ENCODE measurements at places on chromosomes 16 and 17. TPM values are rescaled to one million over a fixed set of nuclear protein-coding genes. Genes with fewer than 3 reads are reported as not detected.

- DNase-seq: no peak
These were observed 120.7 kb downstream of the CDH8 start for GRCh38 chr16:61915569-61915968.

DNA sequence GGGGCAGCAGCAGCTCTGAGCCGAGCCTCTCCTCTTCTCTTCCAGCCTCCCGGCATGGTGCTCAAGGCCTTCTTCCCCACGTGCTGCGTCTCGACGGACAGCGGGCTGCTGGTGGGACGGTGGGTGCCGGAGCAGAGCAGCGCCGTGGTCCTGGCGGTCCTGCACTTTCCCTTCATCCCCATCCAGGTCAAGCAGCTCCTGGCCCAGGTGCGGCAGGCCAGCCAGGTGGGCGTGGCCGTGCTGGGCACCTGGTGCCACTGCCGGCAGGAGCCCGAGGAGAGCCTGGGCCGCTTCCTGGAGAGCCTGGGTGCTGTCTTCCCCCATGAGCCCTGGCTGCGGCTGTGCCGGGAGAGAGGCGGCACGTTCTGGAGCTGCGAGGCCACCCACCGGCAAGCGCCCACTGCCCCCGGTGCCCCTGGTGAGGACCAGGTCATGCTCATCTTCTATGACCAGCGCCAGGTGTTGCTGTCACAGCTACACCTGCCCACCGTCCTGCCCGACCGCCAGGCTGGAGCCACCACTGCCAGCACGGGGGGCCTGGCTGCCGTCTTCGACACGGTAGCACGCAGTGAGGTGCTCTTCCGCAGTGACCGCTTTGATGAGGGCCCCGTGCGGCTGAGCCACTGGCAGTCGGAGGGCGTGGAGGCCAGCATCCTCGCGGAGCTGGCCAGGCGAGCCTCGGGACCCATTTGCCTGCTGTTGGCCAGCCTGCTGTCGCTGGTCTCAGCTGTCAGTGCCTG, 4.4 kb downstream of the PIGQ start:
- DNase-seq: no peak

GRCh38 chr17:48455791-48456190, 25.8 kb upstream of the SKAP1 start:
- no peak for DNase-seq

DNA sequence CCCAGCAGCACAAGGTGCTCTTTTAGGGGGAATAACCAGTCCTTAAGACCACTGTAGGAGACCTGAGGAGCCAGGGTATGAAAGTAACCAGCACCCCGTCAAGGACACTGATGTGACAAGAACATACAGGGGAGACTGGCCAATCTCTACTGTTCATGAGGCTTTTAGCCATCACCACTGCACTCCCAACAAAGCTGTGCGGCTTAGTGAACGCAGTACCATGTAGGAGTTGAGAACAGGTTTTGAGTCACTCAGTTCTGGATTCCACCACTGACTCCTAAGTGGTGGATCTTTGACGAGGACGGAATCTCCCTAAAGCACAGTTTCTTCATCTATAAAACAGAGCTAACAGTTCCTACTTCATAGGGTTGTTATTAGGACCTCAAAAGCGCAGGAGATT, 26.8 kb downstream of the COG4 start:
- DNase-seq: no peak

DNA sequence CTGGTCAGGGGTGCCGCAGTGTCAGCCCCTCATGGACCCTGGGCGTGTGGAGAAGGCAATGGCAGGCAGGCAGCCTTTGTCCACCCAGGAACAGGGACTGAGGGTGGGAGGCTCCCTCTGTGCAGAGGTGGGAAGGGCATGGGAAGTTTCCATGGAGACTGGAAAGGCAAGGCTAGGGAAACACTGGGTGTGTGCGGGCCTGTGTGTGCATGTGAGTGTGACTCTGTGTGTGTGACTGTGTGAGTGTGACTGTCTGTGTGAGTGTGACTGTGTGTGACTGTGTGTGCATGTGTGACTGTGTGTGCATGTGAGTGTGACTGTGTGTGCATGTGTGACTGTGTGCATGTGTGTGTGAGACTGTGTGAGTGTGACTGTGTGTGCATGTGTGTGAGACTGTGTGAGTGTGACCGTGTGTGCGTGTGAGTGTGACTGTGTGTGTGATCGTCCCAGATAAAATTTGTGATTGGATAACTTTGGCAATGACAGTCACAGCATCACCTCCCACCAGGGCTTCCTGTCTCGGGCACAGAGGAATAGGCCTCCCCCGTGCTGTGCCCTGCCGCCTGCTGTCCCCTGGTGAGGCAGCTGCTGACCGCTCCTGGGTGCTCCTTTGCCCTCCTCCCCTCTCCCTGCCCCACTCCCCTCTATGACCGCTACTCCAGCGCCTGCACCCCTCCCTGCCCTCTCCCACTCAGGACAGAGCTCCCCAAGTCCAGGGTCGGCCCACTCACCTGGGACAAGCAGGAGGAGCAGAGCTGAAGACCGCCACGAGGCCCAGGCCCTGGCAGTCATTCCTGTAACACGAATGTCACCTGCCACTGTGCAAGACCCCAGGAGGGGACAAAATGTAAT, 698 bp downstream of the CD300C start:
- no peak for DNase-seq

Gene RTN4RL1
- total RNA-seq: 2.9 TPM

DNA sequence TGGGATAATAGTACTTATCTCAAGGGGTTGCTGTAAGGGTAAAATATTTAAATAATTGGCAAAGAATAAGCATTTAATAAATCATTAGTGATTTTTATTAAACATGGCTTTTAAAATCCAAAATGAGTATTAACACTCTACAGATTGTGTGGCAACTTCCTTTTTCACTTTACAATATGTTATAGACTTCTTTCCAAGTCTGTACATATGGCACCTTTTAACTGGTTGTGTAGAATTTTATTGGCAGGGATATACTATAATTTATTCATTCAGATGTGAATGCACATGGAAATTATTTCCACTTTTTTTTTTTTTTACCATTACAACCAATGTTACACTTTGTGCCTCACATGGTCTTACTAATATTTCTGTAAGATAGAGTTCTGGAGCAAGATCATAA, 15.7 kb upstream of the NLRP1 start:
- no peak for DNase-seq

DNA sequence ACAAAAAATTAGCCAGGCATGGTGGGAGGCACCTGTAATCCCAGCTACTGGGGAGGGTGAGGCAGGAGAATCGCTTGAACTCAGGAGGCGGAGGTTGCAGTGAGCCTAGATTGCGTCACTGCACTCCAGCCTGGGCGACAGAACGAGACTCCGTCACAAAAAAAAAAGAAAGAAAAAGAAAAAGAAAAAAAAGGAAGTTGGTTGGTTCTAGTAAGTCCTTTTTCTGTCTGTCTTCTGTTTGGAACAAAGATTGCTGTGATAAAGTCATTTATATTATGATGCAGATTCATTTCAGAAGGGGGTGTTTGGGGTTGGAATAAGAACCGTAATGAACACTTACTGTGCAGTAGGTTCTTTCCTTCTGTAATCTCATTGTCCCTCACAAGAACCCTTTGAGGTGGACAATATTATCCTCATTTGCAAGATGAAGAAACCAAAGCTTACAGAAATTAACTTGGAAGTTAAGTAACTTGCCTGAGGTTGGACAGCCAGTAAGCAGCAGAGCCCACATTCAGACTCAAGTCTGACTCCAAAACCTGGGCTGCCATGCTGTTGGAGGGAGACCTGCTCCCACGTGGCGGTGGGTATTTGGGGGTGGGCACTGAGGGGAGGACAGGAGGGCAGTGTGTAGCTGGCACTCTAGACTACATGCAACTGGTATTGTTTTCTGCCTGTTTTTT, 10.3 kb downstream of the MINK1 start:
- no peak for DNase-seq

DNA sequence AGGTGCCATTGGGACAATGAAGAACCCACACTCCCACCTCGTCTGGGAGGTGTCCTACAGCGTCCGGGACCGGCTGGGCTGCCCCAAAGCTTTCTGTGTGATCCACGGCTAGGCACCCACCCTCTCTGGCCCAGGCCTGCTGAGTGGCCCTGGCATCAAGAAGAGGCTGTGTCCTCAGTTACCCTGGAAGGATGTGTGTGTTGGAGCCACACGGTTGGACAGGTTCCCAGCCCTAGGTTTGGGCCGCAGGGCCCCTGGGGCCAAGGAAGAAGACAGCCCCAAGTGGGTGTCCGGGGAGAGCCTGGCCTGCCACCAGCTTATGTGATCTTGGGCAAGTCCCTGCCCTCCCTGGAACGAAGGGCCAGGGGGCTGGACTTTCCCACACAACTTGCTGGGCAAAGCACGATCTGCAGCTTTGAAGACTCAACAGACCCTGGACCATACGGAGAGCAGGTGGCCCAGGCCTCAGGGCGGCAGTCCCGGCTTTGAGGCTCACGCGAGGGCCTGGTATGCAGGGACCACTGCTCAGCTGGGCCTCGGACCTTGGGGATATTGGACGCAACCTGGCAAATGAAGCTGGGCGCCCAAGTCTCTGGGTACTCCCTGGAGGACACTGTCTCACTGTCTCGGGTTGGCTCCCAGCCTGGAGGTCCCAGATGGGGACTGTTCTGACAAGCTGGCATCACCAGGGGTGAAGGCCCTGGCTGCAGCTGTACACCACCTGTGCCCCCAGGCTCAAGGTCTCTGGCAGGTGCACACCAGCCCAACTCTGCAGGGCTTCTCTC, 17.5 kb downstream of the MYBBP1A start:
- DNase-seq: no peak

GRCh38 chr16:1825381-1825863, 1.2 kb downstream of the HAGH start:
- no peak for DNase-seq

DNA sequence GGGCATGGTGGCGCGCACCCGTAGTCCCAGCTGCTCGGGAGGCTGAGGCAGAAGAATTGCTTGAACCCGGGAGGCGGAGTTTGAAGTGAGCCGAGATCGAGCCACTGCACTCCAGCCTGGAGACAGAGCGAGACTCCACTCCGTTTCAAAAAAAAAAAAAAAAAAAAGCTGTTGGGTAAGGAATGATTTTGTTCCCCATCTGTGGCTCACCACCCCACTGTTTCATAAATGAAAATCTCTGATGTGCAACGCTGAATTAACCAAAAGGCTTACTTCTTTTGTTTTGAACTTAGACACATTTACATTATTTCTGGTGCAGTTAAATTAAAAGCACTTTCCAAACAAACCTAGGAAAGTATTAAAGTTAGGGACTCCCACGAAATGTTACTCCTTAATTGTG, 1.2 kb upstream of the METTL9 start:
- no peak for DNase-seq

Gene TMC5
- 0.16 TPM for total RNA-seq

Gene TEX19
- total RNA-seq: not detected

DNA sequence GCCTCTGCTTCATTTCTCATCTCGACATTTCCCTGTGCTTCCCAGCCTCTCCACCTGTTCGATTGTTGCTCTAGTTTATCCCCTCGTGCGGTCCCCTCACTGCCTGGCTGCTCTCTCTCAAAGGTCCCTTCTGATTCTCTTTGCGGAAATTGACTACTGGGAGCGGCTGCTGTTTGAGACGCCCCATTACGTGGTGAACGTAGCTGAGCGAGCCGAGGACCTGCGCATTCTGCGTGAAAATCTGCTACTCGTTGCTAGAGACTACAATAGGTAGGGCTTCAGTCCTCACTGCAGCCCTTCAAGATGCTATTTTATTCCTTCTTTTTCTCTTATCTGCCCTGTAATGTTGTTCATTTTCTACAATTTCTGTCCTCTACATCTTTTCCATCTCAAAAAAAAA, 39.4 kb downstream of the DNAH2 start:
- DNase-seq: no peak

DNA sequence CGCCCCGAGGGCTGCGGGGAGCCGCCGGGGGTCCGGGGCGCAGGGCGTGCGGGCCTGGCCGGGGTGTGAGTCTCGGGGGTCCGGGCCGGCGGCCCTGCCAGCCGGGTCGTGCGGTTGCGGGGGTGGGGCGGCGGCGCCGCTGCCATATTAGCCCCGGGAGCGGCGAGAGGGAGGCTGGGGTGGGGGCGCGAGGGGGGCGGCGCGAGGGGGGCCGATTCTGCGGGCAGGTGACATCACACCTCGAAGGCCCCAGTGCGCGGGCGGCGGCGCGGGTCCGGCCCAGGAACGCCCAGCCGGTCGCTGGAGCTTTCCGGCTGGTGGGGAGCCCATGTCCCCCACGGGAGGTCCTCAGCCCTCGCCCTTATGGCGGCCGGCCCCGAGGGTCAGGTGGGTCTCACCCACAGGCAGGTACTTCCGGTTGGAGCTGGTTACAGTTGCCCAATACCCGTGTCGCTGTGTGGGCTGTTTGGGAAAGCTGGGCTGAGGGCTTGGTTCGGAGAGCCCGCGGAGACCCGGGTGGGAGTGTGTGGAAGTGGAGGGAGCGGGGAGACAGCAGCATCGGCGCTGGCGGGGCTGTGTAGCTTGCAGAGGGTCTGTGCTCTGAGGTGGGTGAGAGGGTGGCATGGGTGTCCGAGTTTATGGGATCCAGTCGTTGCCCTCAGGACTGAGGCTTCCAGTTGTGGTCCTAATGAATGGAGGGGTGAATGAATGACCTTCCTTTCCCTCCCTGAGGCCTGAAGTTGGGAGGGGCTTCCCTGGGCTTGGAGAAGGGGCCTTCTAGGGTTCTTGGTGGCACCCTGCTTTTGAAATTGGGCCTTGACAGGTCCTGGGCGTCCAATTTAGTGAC, 804 bp downstream of the ATP6V0C start:
- DNase-seq: no peak

- no peak for DNase-seq
These were observed 46.7 kb downstream of the HAPSTR1 start for GRCh38 chr16:9138021-9138680.

DNA sequence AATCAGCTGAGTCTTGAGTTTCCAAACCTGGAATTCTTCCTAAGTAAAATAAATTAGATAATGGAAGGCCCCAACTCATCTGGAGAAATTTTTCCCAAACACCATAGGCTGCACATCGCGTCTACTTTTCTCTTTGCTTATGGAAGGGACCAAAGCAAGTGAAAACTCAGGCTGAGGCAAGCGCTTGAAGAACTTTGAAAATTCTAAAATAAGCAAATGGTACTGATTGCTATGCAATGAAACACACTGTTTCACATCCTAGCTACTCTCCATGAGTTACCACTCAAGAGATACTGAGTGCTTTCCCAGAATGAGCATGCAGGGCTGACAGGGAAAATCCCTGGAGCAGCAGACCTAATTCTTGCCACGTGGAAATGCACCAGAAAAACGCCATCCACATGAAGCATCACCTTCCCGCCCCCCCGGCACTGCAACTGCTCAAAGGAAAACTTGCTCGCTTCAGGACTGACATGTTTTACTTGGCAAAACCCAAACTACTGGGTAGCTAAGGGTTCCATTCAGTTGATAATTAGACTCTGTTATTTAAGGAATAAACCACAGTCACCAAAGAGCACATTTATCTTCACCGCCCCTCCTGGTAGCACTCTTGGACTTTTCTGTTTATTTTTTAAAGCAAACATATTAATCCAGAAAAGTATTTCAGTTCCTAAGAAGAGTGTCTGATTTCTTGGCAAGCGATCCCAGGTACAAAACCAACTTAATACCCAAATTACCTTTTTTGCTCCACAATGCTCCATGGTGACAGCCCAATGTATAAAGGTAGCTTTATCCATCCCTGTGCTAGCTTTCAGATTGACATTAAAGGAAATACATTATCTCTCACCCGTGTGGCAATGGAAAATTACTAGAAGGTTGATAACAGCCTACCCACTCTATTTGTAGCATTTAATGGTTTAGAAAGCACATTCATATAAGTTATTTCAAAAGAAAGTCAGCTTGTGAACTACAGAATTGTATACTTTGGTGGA, 62.5 kb downstream of the WDR59 start:
- no peak for DNase-seq

Gene GAST
- total RNA-seq: not detected

Gene AKAP1
- total RNA-seq: 19.6 TPM
